ENCODE measurements at places on chromosomes 5 and 9. TPM values are rescaled to one million over a fixed set of nuclear protein-coding genes. Genes with fewer than 3 reads are reported as not detected.
A peak's percentile ranks its signal among the peaks of the same experiment; 100 is the strongest.

Gene RGS3
- 48.6 TPM for polyA plus RNA-seq

Gene TMEM215
- polyA plus RNA-seq: not detected

Gene COX7C
- polyA plus RNA-seq: 424 TPM

Gene ANGPTL2
- 8.8 TPM for polyA plus RNA-seq

Gene IFNA13
- polyA plus RNA-seq: not detected

Gene AGXT2
- polyA plus RNA-seq: not detected

Gene FGF18
- 0.09 TPM for polyA plus RNA-seq

Gene PCDHA4
- not detected for polyA plus RNA-seq

Gene ENHO
- polyA plus RNA-seq: 0.35 TPM

Gene GOLM1
- 63.4 TPM for polyA plus RNA-seq

Gene TMEM174
- polyA plus RNA-seq: not detected

Gene ENDOG
- polyA plus RNA-seq: 21.4 TPM

Gene SOX30
- 0.08 TPM for polyA plus RNA-seq

Gene NME5
- not detected for polyA plus RNA-seq

Gene EHMT1
- 31.0 TPM for polyA plus RNA-seq

- peaks cover 81% of the 10 kb centered on the region for H3K36me3 ChIP-seq
- no peak overlapping the region for H3K27ac ChIP-seq
- H3K27me3 ChIP-seq: no peaks in the 10 kb centered on the region
- H3K4me1 ChIP-seq: peaks cover 5% of the 10 kb centered on the region
Observed at GRCh38 chr9:99143655-99144054, 38.7 kb downstream of the TGFBR1 start.

DNA sequence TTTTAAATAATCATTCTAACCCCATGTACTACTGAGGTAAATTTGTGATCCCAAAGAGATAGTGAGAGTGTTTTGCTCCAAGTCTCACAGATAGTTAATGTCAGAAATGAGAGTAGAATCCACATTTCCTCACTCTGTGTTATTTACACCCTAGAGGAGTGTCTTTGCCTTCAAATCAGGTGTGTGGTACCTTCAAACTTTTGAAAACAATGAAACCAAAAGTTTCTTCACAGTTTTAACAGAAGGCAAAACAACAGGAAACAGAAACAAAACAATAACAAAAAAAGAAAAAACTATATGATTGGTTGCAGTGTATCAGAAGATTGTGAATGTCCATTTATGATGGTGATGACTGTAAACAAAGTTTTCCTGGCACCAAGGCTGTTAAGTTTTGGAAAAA is 85.9 kb downstream of the ERBIN start:
- peaks cover 14% of the 10 kb centered on the region for H3K4me1 ChIP-seq
- DNase-seq: no peak
- no peak overlapping the region for H3K27ac ChIP-seq
- H3K4me3 ChIP-seq: no peak overlapping the region
- no peaks in the 10 kb centered on the region for H3K27me3 ChIP-seq

DNA sequence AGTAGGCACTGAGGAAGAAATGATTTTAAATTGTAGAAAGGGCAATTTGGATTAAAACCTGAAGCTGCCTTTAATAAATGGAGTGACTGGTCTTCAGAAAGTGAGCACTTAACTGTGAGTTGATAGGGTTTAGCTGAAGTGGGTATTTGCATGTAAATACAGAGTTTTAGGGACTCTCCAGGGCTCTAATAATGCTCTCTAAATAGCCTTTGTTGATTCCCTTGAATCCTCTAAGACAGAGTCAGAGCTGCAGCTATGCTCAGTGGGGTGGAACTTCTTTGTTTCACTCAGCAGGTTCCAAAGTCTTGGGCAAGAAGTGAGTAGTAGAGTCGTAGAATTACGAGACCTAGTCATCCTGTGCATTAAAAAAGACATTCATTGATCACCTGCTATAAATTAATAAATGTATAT is 21.4 kb downstream of the GLRA1 start:
- no peaks in the 10 kb centered on the region for H3K27me3 ChIP-seq
- no peaks in the 10 kb centered on the region for H3K36me3 ChIP-seq
- no peak for DNase-seq
- no peak overlapping the region for H3K27ac ChIP-seq
- no peak overlapping the region for H3K4me3 ChIP-seq

DNA sequence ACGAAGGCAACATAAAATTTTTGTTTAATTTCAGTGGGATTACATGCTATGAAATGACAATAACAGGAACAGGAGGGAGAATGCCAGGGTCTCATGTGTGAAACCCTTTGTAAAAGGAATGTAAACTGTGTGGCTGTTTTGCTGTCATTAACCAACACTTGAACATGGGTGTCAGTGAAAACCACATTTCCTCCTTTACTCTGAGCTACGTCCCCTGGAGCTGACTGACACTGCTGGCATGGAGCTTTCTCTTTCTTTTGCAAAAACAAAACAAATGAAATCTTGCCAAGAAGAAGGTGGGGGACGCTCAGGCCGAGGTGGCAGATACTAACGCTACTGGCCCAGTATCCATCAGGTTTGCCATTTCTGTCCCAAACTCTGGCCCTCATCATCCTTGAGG is 121.4 kb downstream of the DMRT2 start:
- no peaks in the 10 kb centered on the region for H3K4me1 ChIP-seq
- no peaks in the 10 kb centered on the region for H3K36me3 ChIP-seq
- peaks cover 7% of the 10 kb centered on the region for H3K27me3 ChIP-seq
- H3K27ac ChIP-seq: no peak overlapping the region
- DNase-seq: no peak

DNA sequence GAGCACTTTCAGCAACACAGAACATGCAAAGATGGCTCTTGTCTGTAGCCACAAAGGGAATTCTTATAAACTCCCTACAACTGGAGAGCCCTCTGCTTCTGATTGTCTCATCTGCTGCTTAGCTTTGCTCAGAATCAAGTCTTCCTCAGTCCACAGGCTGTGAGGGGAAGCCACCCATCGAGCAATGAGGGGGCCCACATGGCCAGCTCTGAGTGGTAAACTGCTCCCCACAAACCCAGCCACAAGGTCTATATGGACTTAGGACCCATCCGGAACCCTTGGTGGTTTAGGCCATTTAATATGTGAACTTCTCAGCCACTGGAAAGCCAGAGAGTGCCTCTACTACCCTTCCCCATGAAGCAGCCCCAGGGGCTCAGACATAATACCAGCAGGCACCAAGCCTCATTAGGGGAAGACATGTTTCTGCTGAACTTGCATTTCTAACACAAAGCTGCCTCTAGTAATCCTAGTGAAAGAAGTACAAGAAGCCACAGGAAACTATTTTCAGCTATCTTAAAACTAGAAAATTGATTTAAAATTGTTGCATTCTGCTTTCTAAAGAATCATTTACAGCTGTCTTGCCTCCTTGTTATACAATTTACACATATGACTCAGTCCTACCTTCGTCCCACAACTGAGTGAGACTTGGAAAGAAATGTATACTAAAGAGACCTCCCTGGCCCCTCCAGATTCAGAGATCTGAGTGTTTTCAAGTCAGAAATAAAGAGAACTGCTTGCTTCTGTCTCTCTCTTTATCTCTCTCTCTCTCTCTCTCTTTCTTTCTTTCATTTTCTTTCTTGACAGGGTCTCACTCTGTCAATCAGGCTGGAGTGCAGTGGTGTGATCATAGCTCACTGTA is 90.2 kb downstream of the ESM1 start:
- H3K4me1 ChIP-seq: peaks cover 7% of the 10 kb centered on the region
- H3K27ac ChIP-seq: no peak overlapping the region
- H3K4me3 ChIP-seq: no peak overlapping the region
- DNase-seq: no peak
- H3K36me3 ChIP-seq: no peaks in the 10 kb centered on the region

DNA sequence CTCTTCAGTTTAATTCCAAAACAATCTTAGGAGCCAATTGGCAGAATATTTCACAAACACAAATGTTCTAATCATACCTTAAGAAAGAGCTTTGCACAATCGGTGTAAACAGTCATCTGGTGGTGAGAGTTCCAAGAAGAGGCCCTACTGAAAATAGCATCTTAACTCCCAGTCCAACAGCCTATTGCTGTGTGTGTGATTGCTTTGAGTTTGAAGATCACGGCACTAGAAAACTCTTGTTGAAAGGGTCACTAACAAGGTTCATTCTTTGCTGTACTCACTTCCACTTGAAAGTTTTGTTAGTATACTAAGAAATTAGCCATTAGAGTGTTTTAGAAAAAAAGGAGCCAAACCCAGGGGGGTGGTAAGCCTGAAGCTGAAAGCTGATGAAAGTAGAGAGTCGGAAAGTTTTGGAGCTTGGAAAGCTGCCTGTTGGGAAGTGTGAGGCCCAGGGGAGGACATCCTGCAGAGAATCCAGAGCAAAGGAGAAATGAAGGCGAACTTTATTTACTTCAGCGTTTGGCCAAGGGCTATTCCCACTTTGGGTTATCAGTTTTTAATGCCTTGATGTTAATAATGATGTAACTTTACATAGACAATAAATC is 180.3 kb upstream of the GHR start:
- DNase-seq: no peak
- H3K36me3 ChIP-seq: no peaks in the 10 kb centered on the region
- H3K27me3 ChIP-seq: no peaks in the 10 kb centered on the region
- no peak overlapping the region for H3K4me3 ChIP-seq
- no peaks in the 10 kb centered on the region for H3K4me1 ChIP-seq

GRCh38 chr5:126846344-126846743 is 69.4 kb downstream of the LMNB1 start:
- H3K4me1 ChIP-seq: no peaks in the 10 kb centered on the region
- no peaks in the 10 kb centered on the region for H3K36me3 ChIP-seq
- DNase-seq: peak; percentile 48
- H3K27ac ChIP-seq: no peak overlapping the region
- no peaks in the 10 kb centered on the region for H3K27me3 ChIP-seq

- no peak for DNase-seq
- no peaks in the 10 kb centered on the region for H3K27me3 ChIP-seq
- no peak overlapping the region for H3K4me3 ChIP-seq
Observed at GRCh38 chr9:27129221-27129620, 20.2 kb downstream of the TEK start.

DNA sequence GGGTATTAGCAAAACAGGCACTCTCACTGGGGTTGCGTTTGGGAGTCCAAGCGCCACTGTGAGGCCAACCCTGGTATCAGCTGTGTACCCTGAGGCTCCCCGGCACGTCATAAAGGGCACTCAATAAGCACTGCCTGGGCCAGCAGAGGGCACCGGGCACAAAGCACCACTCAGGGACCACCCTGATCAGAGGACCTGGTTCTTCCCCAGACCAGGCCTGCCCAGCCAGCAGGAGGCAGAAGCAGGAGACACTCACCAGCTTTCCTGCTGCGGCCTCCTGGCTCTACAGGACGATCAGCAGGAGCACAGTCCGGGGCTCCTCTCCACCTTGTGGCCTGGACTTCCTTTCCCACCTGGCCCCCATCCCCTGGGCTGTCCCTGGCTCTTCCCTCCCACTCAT is 12.6 kb downstream of the MGAT1 start:
- H3K4me3 ChIP-seq: no peak overlapping the region
- no peaks in the 10 kb centered on the region for H3K27me3 ChIP-seq
- H3K27ac ChIP-seq: no peak overlapping the region
- H3K36me3 ChIP-seq: peaks cover 19% of the 10 kb centered on the region

- DNase-seq: no peak
- no peak overlapping the region for H3K27ac ChIP-seq
- H3K4me3 ChIP-seq: no peak overlapping the region
- H3K27me3 ChIP-seq: no peaks in the 10 kb centered on the region
- H3K36me3 ChIP-seq: no peaks in the 10 kb centered on the region
Observed at GRCh38 chr9:115439641-115440040, 321.7 kb upstream of the TNC start.

GRCh38 chr5:107639990-107640389 is 30.7 kb downstream of the EFNA5 start:
- no peak overlapping the region for H3K27ac ChIP-seq
- H3K36me3 ChIP-seq: no peaks in the 10 kb centered on the region

GRCh38 chr5:133827830-133828229 is 140.6 kb downstream of the C5orf15 start:
- H3K4me3 ChIP-seq: no peak overlapping the region
- DNase-seq: no peak
- H3K4me1 ChIP-seq: peaks cover 9% of the 10 kb centered on the region
- 0 out of 2 replicates have a peak, but pooled peaks cover 9% of the 10 kb centered on the region for H3K27me3 ChIP-seq
- no peaks in the 10 kb centered on the region for H3K36me3 ChIP-seq

GRCh38 chr5:169801781-169802180 is 164.7 kb downstream of the DOCK2 start:
- no peaks in the 10 kb centered on the region for H3K36me3 ChIP-seq
- peak; percentile 64 for DNase-seq
- no peak overlapping the region for H3K4me3 ChIP-seq
- peak overlapping the region; percentile 95 for H3K27ac ChIP-seq

GRCh38 chr9:133165452-133165730 is 1.7 kb upstream of the GBGT1 start:
- H3K36me3 ChIP-seq: no peaks in the 10 kb centered on the region
- no peak overlapping the region for H3K4me3 ChIP-seq
- no peak overlapping the region for H3K27ac ChIP-seq
- H3K27me3 ChIP-seq: no peaks in the 10 kb centered on the region
- no peak for DNase-seq

GRCh38 chr5:115961381-115962238 is 665 bp upstream of the LVRN start:
- DNase-seq: peak; percentile 83
- H3K36me3 ChIP-seq: no peaks in the 10 kb centered on the region
- H3K4me3 ChIP-seq: peak overlapping the region; percentile 68
- H3K4me1 ChIP-seq: peaks cover 14% of the 10 kb centered on the region
- H3K27me3 ChIP-seq: no peaks in the 10 kb centered on the region
- no peak overlapping the region for H3K27ac ChIP-seq

DNA sequence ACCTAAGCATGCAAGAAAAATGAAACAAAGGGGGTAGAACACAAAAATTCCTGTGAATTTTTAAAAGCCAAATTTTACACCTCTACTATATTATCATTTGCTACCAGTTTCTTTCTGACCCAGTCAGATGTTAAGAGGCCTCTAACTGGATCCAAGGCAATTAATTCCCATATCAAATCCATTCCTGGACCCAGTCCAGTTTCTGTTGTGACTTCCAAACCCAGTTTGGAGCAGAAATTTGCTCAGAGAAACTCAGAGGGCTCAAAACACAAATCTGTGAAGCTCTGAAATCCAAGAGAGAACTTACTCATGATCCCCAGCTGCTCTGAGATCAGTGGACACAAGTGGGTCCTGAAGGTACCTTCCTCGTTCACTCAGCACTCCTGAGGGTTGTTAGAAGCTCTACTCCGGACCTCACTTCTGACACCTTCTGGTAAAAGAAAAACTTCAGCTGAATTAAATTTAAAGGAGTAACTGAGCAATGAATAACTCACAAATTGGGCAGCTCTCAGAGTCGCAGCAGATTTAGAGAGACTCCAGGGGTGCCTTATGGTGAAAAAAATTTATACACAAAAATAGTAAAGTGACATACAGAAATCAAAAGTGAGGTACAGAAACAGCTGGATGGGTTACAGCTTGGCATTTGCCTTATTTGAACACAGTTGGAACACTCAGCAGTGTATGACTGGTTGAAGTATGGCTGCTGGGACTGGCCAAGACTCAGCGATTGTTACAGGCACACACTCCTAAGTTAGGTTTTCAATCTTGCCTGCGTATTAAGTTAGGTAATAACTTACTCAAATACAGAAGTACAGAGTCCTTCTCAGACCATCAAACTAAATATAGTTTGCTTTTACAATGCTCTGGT is 32.4 kb downstream of the INSL4 start:
- no peaks in the 10 kb centered on the region for H3K36me3 ChIP-seq
- H3K27ac ChIP-seq: no peak overlapping the region
- peak; percentile 30 for DNase-seq
- no peaks in the 10 kb centered on the region for H3K27me3 ChIP-seq
- no peak overlapping the region for H3K4me3 ChIP-seq
